Left forelimb (tissue), 1 donor: ENCODE measurements at places on chromosomes 5 and 9.

GRCh38 chr9:127923771-127924170 lies 6.8 kb downstream of the PIP5KL1 start:
- no peak for DNase-seq

- DNase-seq = no peak
These were observed 156.8 kb downstream of the GAPVD1 start for GRCh38 chr9:125418404-125418803.

GRCh38 chr9:136059851-136060670 lies 35.0 kb downstream of the NACC2 start:
- DNase-seq = no peak

DNA sequence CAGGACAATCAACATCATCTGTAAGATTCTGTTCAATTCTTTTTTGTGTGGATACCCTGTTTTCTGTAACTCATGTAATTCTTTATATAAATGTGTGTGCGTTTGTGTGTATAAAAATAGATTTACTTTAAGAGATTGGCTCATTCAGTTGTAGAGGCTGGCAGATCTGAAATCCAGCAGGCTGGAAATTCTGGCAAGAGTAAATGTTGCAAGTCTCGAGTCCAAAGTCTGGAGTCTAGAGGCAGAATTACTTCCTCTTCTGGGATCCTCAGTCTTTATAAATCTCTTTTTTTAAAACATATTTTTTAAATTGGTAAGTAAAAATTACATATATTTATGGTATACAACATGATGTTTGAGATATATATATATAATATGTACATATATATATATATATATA lies 202.1 kb upstream of the TMEM161B start:
- no peak for DNase-seq

- no peak for DNase-seq
These were observed 17.7 kb upstream of the LRRC14B start for GRCh38 chr5:173392-174290.

GRCh38 chr9:114206221-114206789 lies 51.0 kb downstream of the COL27A1 start:
- DNase-seq = no peak

DNA sequence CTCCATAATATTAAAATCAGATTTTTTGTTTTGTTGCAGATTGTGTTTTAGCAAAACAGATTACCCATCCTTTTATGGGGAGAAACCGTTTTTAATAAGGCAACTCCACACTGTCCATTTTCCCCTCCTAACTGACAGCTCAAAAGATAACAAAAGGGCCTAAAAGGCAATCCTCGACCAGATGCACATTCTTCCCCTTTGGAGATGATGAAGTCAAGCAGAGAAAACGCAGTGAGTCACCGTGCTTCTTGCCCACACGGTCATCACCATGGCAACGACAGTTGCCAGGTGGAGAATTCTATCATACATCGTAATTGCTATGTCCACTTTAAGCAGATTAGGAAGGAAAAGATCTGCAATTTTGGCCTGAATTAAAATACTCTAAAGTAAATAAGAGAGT lies 96.4 kb downstream of the DIRAS2 start:
- DNase-seq = no peak

GRCh38 chr5:180354966-180355365 lies 1.8 kb upstream of the GFPT2 start:
- DNase-seq = no peak

DNA sequence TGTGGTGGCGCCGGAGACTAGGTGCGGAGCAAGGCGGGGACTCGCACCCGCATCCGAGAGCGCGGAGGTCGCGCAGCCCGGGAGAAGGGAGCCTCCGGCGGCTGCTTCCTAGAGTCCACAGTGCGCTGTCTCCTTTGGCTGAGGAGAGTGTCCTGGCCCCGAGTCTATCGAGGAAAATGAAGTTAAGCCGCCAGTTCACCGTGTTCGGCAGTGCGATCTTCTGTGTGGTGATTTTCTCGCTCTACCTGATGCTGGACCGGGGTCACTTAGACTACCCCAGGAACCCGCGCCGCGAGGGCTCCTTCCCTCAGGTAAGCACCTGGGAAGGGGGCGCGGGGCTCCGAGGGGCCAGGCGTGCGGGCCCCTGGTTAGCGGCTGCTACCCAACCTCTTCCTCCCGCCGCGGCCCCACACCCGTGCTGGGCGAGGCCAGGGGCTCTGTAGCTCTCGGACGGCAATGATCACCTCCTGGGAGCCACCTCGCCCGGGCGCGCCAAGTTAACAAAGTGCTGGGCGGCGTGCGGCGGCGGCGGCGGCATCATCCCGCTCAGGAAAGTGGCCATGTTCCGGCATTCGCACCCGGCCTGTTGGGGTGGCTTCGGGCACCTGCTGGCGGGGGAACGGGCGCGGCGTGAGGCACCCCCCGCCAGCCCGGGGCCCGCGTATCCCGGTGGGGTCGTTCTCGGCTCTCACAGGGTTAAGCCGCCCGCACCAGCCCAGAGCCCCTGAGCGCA lies 681 bp downstream of the MAN2A1 start:
- peak; percentile 78 for DNase-seq

DNA sequence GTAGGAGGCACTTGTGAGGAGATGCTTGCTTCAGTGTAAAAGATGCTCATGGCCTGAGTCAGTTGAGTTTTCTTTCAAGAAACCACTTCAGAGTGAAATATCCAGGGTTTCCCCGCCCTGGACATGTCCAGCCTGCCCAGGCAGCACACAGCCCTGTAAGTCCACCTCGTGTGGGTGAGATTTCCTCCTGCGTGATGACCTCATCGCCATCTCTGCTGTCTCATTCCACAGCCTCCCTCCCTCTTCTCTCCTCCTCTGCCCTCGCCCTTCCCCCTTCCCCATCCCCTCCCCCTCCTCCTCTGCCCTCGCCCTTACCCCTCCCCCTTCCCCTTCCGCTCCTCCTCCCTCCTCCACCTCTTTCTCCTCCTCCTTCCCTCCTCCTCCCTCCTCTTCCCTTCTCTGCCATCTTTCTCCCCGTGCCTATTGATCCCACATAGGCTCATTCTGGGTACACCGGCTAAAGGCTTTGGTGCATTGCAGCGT lies 34.0 kb upstream of the NCS1 start:
- DNase-seq = no peak

- peak; percentile 12 for DNase-seq
These were observed 39.1 kb downstream of the WHRN start for GRCh38 chr9:114465906-114466900.

GRCh38 chr5:163259495-163259894 lies 177.9 kb upstream of the CCNG1 start:
- DNase-seq = no peak

- no peak for DNase-seq
These were observed 217.5 kb downstream of the RAB3C start for GRCh38 chr5:58800356-58800755.

DNA sequence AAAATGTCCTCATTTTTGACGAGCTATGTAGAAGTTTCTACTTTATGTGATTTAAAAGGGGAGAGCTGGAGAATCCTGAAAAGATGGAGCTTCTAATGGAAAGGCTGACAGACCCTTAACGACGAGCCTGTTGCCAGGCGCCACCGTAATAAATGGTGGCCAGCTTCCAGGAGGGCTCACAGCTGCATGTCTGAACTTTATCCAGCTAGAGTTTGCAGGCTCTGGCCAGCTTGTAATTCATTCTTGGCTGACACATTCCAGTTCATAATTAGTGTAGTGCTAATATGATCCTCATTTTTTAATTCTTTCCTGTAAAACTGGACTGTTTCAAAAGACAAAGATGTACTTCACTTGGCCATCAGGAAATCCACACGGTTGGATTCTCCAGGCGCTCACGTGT lies 246.7 kb downstream of the GAS1 start:
- DNase-seq = peak; percentile 86

- DNase-seq = no peak
These were observed 348.7 kb upstream of the PCSK5 start for GRCh38 chr9:75541734-75542133.

GRCh38 chr5:138981586-138981985 lies 106.5 kb upstream of the LRRTM2 start:
- peak; percentile 15 for DNase-seq

GRCh38 chr5:138575194-138576015 lies at the start of gene HSPA9:
Gene HSPA9, minus strand, starts transcription at chr5:138575401. Its CDS starts 83 bp downstream, at chr5:138575318.
- peak; percentile 97 for DNase-seq

DNA sequence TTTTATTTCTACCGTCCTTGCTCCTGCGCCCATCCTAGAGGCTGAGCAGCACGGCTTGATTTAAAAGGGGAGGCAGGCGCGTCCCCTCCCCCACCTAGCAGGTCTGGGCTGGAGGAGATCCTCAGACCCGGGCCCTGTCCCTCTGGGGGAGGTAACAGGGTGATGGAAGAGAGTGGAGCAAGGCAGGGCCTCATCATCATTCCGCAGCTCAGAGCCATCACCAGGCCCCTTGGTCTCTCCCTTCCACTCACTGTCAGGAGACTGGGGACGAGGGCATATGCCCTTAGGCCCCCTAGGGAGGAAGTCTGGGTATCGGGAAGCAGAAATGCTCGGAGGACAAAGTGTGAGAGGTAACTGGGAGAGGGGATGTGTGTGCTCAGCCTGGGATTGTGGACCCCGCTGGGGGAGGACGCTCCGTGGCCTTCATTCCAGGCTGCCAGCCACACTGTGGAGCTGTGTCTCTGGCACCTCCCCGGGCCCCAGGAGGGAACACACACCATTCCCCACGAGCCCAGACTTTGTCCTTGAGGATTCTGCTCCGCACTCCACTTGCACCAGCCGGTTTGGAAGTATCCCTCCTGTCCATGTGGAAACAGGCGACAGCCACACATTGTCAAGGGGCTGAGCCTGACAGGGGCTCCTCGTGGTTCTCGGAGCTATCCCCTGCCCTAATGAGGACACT lies 761 bp downstream of the REEP2 start:
- DNase-seq = no peak

GRCh38 chr5:98064118-98064685 lies 709.3 kb upstream of the RGMB start:
- no peak for DNase-seq

DNA sequence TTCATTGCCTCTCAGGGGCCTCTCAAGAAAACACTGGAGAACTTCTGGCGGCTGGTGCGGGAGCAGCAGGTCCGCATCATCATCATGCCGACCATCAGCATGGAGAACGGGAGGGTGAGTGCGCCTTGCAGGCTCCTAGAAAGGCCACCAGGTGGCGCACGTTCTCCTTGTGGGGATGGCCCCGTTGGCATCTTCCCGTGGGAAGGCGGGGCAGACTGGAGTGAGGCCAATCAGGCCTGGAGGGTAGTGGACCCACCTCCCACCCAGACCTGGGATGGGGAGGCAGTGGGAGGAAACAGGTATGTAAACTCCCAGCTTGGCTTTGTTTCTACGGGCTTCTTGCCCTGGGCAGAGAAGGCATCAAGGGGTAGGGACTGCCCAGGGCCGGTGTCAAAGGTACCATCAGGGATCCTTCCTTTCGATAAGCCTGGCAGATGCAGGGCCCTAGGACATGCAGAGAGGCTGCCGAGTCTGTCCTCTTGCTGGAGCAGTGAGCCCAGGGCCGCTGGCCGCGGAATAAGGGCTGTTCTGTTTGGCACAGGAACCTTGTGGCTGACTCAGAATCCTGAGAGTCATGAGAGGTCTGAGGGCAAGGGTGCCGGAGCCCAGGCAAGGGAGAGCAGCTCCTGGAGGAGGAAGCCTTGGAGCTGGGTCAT lies 18.9 kb upstream of the SPTLC1 start:
- no peak for DNase-seq

DNA sequence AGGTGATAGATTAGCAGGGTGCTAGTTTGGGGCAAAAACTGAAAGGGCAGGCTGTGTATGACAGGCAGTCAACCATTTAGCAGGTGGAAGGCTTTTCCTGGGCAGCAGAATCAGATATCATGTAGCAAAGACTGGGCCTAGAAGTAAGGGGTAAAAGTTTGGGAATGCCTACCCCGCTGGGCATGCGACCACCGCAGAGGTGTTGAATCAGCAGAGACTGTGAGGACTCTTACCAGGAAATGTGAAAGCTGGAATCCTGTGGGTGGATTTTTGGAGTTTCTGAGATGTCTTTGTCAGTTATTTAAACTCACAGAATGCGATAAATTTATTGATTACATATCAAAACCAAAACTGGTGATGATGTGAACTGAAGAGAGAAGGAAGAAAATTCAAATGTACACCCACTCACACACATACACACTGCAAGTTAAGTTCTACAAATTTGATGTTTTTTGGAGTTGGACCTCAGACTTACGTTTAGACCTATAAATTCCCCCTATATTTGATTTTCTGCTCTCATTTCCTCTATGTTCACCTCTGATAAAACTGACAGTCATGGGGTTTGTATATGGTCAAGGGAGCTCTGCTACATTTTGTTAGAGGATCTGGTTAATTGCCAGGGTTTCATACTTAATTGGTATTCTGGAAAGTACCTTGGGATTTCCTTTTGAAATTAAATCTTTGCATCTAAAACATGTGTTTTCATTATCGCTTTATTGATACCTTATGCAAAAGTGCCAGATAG lies 333.6 kb downstream of the CSNK1G3 start:
- no peak for DNase-seq

DNA sequence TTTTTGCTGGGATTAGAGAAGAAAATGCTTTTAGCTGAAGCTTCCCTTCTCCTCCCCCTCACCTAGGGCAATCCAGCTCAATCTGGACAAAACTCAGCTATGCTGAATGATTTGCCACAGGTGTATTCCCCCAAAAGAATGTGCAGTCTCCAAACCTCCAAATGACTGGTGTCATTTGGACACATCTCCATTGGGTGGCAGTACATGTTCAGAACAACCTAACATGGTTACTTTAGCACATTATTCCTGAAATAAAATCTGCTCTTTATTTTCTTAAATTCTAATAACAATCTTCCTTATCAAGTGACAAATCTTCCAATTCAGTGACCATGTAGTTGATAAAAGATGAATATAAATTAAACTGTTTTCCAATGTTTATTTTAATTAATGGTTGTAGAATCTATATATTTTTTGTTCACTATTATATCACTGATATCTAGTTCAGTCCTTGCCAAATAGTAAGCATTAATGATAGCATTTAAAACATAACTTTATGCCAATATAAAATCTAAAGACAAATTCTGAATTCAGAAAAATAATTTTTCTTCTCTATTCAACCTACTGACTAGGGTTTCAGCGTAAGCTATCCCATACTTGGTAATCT lies 61.3 kb upstream of the MOCS2 start:
- DNase-seq = no peak

GRCh38 chr5:146072595-146072994 lies 32.8 kb downstream of the PLAC8L1 start:
- DNase-seq = no peak

DNA sequence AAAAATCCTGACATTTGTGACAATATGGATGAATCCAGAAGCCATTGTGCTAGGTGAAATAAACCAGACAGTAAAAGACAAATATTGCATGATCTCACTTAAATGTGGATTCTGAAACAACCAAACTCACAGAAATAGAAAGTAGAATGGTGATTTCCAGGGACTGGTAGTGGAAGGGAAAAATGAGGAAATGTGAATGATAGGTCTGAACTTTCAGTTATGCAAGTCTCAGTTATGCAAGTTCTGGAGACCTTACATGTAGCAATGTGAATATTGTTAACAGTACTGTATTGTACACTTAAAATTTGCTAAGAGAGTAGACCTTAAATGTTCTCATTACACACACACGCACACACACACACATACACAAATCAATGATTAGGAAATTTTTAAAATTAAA lies 84.9 kb downstream of the SLCO4C1 start:
- DNase-seq = no peak
